ENCODE measurements at places on chromosomes 3 and 15. TPM values are rescaled to one million over a fixed set of nuclear protein-coding genes. Genes with fewer than 3 reads are reported as not detected.

DNA sequence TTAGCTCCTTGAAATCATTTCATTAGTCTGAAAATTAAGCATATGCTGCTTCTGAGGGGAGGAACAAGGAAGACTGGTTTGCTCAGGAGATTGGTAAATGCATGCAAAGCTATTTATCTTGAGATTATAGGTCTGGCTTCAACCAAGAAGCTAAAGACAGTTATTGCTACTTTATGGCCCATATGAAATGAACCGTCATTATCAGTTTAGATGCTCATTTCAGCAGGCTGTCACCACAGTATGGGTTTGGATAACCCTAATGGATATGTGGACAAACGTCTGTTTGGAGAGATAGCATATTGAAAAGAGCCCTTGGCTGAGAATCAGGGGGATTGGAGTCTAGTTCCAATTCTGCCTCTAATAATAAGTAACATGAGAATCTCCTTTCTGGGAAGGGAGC lies 922.6 kb downstream of the TUSC7 start:
- no peak overlapping the region for H3K27ac ChIP-seq
- DNase-seq, result no peak
- no peaks in the 10 kb centered on the region for H3K27me3 ChIP-seq
- H3K4me3 ChIP-seq, result no peak overlapping the region
- H3K36me3 ChIP-seq, result no peaks in the 10 kb centered on the region
- no peaks in the 10 kb centered on the region for H3K4me1 ChIP-seq

DNA sequence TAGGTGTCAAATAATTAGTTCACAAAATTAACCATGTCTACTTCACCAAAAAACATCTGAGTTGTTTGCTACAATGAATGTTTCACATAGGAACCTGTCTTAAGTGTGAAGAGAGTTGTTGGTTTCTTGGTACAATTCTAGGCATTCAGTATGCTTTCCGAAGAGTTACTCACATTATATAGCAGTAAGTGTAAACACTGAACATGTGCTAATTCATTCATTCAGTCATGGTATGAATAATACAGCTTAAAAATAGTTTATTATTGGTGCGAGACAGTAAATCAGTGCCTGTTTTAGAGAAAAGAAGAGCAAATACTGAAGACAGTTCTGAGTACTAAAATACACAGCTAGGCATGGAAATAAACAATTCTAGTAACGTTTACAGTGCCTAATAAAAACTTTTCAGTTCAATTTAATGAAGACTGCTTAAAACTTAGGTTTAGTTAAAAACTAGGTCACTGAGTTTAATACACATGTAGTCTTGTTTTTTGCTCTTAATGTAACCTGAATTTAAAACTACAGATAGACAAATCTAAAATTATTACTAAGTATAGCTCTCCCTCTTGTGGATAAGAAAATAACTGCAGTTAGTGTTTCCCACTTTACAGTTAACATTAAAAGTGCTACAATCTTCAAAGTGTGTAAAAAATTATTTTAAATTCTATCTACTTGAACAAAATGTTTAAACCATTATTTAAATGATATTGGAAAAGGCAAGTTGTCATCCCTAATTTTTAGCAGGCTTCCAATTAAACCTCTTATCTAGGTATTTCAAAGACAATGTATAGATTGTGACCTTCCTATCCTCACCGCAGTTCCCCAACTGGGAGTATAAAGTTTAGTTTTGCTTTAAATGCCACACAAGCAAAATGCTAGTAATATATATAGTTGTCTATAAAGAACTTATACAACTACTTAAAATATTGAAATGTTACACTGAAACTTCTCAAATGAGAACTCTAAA lies 20.1 kb upstream of the ZCWPW2 start:
- peaks cover 73% of the 10 kb centered on the region for H3K36me3 ChIP-seq
- H3K4me3 ChIP-seq, result no peak overlapping the region
- no peak overlapping the region for H3K27ac ChIP-seq

DNA sequence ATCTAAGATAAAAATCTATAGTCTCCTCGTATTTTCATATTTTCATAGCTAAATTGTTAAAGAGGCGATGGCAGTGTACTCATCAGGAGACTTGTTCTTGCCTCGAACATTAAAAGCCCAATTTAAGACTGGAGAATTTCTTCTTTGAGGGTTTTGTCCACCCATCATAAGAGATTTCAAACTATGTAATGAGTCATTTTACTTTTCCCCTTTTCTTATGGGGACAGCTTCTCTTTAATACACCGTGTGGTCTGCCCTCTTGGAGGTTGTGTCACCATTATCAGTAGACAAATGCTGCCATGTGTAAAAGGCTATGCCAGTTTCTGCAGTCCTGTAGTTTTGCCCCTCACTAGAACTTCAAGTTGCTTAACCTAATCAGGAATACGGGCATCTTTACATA lies 16.9 kb downstream of the TGFBR2 start:
- DNase-seq, result no peak
- peaks cover 40% of the 10 kb centered on the region for H3K36me3 ChIP-seq
- peaks cover 87% of the 10 kb centered on the region for H3K4me1 ChIP-seq
- no peaks in the 10 kb centered on the region for H3K27me3 ChIP-seq
- H3K27ac ChIP-seq, result no peak overlapping the region

DNA sequence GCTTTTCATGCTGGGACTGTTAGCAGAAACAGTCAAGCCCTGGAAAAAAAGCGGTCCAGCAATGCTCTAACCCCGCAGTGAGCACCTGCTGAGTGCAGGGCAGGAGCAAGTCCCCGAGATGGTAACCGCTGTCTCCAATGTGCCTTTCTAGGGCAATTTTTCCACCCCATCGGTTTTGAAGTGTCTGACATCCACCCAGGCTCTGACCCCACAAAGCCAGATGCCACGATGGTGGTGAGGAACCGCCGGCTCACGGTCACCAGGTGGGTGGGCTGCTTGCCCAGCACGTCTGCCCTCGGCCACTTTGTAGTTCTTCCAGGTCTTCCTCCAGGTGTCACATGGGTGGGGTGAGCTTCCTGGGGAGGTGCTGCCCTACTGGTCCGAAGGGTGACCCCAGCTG lies 3.2 kb upstream of the ITIH3 start:
- H3K4me1 ChIP-seq, result no peaks in the 10 kb centered on the region
- no peak for DNase-seq
- H3K27ac ChIP-seq, result no peak overlapping the region
- no peaks in the 10 kb centered on the region for H3K36me3 ChIP-seq
- H3K27me3 ChIP-seq, result no peaks in the 10 kb centered on the region

DNA sequence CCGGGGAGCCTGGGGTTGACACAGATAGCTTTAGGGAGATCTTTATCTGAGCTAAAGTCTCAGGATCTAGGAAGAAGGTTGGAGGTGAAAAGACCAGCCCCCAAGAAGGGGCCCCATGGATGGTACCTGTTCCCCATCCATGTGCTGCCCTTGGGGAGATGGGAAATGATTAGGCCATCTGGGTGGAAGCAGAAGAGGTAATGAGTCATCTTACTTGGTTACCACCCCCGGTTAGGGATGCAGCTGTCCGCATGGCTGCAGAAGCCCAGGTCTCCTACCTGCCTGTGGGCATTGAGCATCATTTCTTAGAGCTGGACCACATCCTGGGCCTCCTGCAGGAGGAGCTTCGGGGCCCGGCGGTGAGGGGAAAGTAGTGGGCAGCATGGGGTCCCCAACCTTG lies 3.1 kb upstream of the CPLX3 start:
- H3K36me3 ChIP-seq, result no peaks in the 10 kb centered on the region
- H3K4me3 ChIP-seq, result no peak overlapping the region
- no peaks in the 10 kb centered on the region for H3K4me1 ChIP-seq
- no peak overlapping the region for H3K27ac ChIP-seq

DNA sequence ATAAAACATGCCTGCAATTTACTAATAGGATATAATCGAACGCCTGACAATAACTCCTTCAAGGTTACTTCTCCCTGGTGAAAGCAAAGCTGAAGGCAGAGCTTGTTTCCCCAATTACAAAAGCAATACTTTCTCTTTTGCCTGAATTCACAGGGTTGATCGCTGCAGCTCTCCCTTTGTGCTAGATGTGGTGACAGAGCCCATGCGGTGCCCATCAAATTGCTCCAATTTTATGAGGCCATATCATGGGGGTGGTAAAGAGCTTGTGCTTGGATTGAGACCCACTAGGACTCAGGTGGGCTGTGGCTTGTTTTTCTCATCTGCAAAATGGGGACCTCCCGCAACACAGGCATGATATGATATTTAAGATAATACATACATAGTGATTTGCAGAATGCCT lies 143.4 kb downstream of the GREM1 start:
- no peak for DNase-seq
- H3K4me3 ChIP-seq, result no peak overlapping the region
- peaks cover 10% of the 10 kb centered on the region for H3K36me3 ChIP-seq
- no peak overlapping the region for H3K27ac ChIP-seq
- no peaks in the 10 kb centered on the region for H3K27me3 ChIP-seq
- H3K4me1 ChIP-seq, result no peaks in the 10 kb centered on the region

DNA sequence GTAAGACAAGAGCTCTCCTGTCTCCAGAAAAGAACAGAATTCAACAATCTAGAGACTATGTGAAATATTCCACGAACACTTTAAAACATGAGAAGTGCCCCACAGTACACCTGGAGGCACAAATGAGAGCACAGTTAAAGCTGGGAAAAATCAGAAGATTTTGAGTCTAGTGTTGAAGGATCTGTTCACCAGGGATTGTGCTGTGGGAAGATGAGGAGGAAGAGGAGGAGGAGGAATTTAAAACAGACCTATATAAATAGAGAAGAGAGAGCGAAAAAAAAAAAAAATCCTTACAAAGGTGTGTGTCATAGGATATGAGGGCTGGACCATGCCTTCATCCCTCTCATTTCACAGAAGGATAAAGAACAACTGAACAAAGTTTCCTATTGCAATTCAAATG lies 361.0 kb upstream of the SEMA6D start:
- H3K27ac ChIP-seq, result no peak overlapping the region
- H3K4me3 ChIP-seq, result no peak overlapping the region
- H3K4me1 ChIP-seq, result no peaks in the 10 kb centered on the region
- no peak for DNase-seq
- H3K36me3 ChIP-seq, result no peaks in the 10 kb centered on the region

- peaks cover 6% of the 10 kb centered on the region for H3K4me1 ChIP-seq
- peak overlapping the region; percentile 83 for H3K27ac ChIP-seq
- no peak for DNase-seq
- H3K4me3 ChIP-seq, result peak overlapping the region; percentile 56
- H3K36me3 ChIP-seq, result no peaks in the 10 kb centered on the region
These were observed 13.7 kb downstream of the NR2F2 start for GRCh38 chr15:96344060-96344705.

The HHLA2 gene
- 0.26 TPM for total RNA-seq

The C3orf20 gene
- 0.14 TPM for total RNA-seq
